ENCODE measurements at places on chromosomes 3 and 15. TPM values are rescaled to one million over a fixed set of nuclear protein-coding genes. Genes with fewer than 3 reads are reported as not detected.

The ZNF860 gene
- total RNA-seq: 0.89 TPM

The C3orf20 gene
- 0.18 TPM for total RNA-seq

The ROBO2 gene
- total RNA-seq: 1.6 TPM

The GABRR3 gene
- not detected for total RNA-seq

The LIPH gene
- total RNA-seq: 0.27 TPM

The CCDC191 gene
- total RNA-seq: 13.9 TPM

The IGSF11 gene
- total RNA-seq: 19.8 TPM

The SLC26A6 gene
- 17.1 TPM for total RNA-seq

The ERC2 gene
- total RNA-seq: 1.7 TPM

The MAP1A gene
- total RNA-seq: 32.4 TPM

The A4GNT gene
- not detected for total RNA-seq

The DCP1A gene
- total RNA-seq: 30.8 TPM

The CORO2B gene
- total RNA-seq: 10.2 TPM

The TICRR gene
- total RNA-seq: 0.22 TPM

The WDR72 gene
- total RNA-seq: not detected

The BRPF1 gene
- total RNA-seq: 19.8 TPM

The GRM7 gene
- total RNA-seq: 2.1 TPM

The SKOR1 gene
- total RNA-seq: 1.3 TPM

The TEX55 gene
- not detected for total RNA-seq

The ANKUB1 gene
- 2.8 TPM for total RNA-seq

The MYZAP gene
- 3.7 TPM for total RNA-seq

The CCDC13 gene
- 3.1 TPM for total RNA-seq

The AGTR1 gene
- total RNA-seq: 7.2 TPM

The DNAH12 gene
- total RNA-seq: 0.80 TPM

The DTWD1 gene
- 62.1 TPM for total RNA-seq

The TRH gene
- total RNA-seq: not detected

The PCLAF gene
- total RNA-seq: not detected

The PIGZ gene
- 5.4 TPM for total RNA-seq

The BLM gene
- total RNA-seq: 0.85 TPM

The RASGRP1 gene
- 1.2 TPM for total RNA-seq

The ALDH1A3 gene
- 48.3 TPM for total RNA-seq

The TPRA1 gene
- 31.3 TPM for total RNA-seq

The GABRG3 gene
- total RNA-seq: not detected

The ILDR1 gene
- not detected for total RNA-seq

The SLC22A13 gene
- total RNA-seq: 0.98 TPM

All from sciatic nerve (tissue), 2 donors.